ENCODE measurements at places on chromosomes 16 and 17. TPM values are rescaled to one million over a fixed set of nuclear protein-coding genes. Genes with fewer than 3 reads are reported as not detected.

CLDN7 gene
- total RNA-seq: 169 TPM

ZNF423 gene
- 11.8 TPM for total RNA-seq

GRCh38 chr16:24516900-24517669 lies 22.3 kb upstream of the RBBP6 start:
- H3K27me3 ChIP-seq: no peaks in the 10 kb centered on the region
- peak; percentile 90 for DNase-seq
- no peak overlapping the region for H3K27ac ChIP-seq
- H3K4me3 ChIP-seq: no peak overlapping the region

DNA sequence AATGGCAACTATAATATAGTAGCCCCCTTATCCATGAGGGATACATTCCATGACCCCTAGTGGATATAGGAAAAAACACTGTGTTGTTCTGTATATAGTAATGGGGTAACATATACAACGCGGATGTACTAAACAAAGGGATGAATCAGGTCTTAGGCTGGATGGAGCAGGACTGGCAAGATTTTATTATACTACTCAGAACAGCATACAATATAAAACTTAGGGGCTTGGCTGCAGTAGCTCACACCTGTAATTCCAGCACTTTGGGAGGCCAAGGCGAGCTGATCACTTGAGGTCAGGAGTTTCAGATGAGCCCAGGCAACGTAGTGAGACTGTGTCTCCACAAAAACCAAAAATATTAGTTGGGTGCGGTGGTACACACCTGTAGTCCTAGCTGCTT lies 26.8 kb downstream of the VMP1 start:
- no peak overlapping the region for H3K4me3 ChIP-seq
- no peaks in the 10 kb centered on the region for H3K27me3 ChIP-seq
- no peaks in the 10 kb centered on the region for H3K36me3 ChIP-seq
- H3K4me1 ChIP-seq: peaks cover 5% of the 10 kb centered on the region
- no peak for DNase-seq

GPRC5C gene
- 159 TPM for total RNA-seq

DNA sequence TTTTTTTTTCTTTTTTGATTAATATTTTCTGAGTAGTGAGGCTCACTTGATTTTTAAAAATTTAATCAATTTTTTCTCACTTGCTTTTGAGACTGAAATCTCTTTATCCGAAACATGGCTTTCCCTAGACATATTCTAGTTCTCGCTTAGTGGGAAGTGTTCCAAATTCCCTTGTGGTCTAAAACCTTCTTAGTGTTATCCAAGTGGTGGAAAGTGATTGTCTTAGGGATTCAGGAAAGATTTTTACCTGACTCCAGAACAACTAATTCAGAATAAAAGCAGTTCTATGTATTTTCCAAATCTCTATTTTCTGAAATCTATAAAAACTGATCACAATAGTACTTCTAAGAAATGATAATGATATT lies 178.8 kb downstream of the MAP2K6 start:
- no peak for DNase-seq
- H3K4me1 ChIP-seq: no peaks in the 10 kb centered on the region
- no peaks in the 10 kb centered on the region for H3K27me3 ChIP-seq
- H3K27ac ChIP-seq: no peak overlapping the region
- H3K36me3 ChIP-seq: no peaks in the 10 kb centered on the region

KRTAP1-5 gene
- total RNA-seq: not detected

DNA sequence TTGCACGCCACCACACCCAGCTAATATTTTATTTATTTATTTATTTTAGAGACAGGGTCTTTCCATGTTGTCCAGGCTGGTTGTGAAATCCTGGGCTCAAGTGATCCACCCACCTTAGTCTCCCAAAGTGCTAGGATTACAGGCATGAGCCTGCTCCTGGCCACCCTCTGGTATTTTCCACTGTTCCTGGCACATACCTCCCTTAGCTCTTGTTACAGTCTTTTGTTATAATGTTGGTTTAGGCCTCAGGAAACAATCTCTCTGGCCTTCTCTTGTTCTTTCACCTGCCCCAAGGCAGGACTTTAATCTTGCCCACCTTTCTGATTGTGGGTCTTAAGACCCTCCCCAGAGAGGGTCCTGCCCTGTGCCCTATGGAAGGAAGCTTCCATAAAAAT lies 3.6 kb upstream of the CYTH1 start:
- no peak overlapping the region for H3K4me3 ChIP-seq
- DNase-seq: no peak
- no peaks in the 10 kb centered on the region for H3K36me3 ChIP-seq
- no peaks in the 10 kb centered on the region for H3K27me3 ChIP-seq
- no peak overlapping the region for H3K27ac ChIP-seq
- H3K4me1 ChIP-seq: peaks cover 24% of the 10 kb centered on the region

GRCh38 chr17:57674894-57675293 lies 70.2 kb downstream of the CCDC182 start:
- no peak overlapping the region for H3K4me3 ChIP-seq
- H3K4me1 ChIP-seq: peaks cover 10% of the 10 kb centered on the region
- H3K27ac ChIP-seq: no peak overlapping the region
- no peak for DNase-seq

- H3K4me1 ChIP-seq: peaks cover 25% of the 10 kb centered on the region
- no peak overlapping the region for H3K4me3 ChIP-seq
- peak; percentile 64 for DNase-seq
- H3K36me3 ChIP-seq: no peaks in the 10 kb centered on the region
- H3K27ac ChIP-seq: peak overlapping the region; percentile 94
Measured at GRCh38 chr16:75064403-75065148, 52.0 kb downstream of the LDHD start.

ZNF385C gene
- total RNA-seq: 0.63 TPM

PPP1R27 gene
- not detected for total RNA-seq

GRCh38 chr16:1492923-1493745 lies at the start of gene TELO2:
TSS of gene TELO2 (plus strand) at chr16:1493360. CDS start at chr16:1494282, 922 bp downstream.
- H3K4me3 ChIP-seq: peak within 1 kb of the TSS; percentile 65
- DNase-seq: peak; percentile 94
- no peaks in the 10 kb centered on the region for H3K27me3 ChIP-seq
- H3K27ac ChIP-seq: peak within 1 kb of the TSS; percentile 95

GRCh38 chr17:58047376-58048150 lies 35.7 kb upstream of the DYNLL2 start:
- no peak overlapping the region for H3K27ac ChIP-seq
- no peaks in the 10 kb centered on the region for H3K36me3 ChIP-seq
- DNase-seq: no peak

DNA sequence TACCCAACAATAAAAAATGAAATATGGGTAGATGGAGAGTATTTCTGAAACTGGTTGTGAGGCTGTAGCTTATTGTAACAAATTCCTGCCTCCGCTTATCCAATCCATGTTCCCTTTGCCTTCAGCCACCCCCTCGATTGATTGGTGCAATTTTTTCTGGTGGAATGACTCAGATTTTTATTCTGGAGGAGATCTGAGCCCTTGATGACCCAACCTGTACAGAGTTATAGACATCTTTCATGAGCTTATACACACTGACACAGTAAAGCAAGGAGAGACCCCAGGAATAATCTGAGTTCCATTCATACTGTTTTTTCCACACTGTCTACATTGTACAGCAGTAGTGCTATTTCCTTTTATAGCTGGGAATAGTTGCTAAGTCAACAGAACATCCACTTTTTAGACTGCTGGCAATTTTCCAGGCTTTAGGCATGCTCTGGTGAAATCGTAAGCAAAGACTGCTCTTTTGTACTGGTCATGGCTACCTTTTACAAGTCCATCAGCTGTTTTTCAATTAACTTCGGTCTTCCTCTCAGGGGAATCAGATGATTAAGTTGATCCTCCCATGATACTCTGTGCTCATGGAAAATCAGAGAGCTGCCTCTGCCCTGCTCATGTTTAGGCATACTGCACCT lies 30.1 kb downstream of the CCL4 start:
- no peak overlapping the region for H3K4me3 ChIP-seq
- peak; percentile 85 for DNase-seq

Data from hepatocyte (in vitro differentiated cells).